Umbilical cord (tissue), 2 donors: ENCODE measurements at places on chromosomes 3 and 15. TPM values are rescaled to one million over a fixed set of nuclear protein-coding genes. Genes with fewer than 3 reads are reported as not detected.

- no peak for DNase-seq
Measured at GRCh38 chr3:21508246-21508645, 242.8 kb downstream of the ZNF385D start.

- peak; percentile 4 for DNase-seq
Measured at GRCh38 chr3:138593488-138594149, 441 bp downstream of the CEP70 start.

DNA sequence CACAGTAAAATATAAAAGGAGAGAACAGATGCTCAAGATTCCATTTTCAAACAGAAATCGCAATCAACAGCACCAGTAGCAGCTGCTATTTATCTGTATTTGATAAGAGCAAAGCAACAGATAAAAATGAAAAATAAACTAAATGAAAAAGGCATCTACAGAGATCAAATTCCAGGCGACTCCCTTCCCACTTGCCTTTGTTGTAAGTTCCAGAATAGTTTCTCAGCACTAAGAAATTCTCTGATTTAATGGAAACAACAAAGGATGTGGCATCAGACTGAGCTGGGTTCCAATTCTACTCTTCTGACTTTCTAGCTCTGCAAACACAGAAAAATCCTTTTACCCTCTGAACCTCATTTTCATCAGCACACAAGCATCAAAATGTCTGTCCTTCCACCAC is 110.8 kb upstream of the MME start:
- peak; percentile 53 for DNase-seq

DNA sequence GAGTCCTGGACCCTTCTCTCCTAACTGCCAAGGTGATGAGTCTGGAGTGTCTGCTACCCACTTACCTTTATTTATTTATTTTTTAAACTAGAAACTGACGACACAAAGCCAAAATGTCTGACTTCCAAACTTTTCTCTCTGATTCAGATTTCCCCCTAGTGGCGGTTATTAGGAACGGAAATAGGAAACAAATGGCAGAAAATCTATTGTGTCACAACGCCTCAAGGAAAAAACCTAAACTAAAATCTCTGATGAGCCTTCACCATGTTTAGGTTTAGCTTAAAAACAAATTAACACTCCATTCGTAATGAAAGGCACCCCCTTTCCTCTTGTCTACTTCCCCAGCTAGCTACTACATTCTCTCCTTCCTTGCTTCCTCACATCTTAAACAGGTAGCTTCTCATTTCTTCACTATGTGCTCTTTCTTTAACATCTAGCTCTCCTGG is 94.0 kb upstream of the MEX3B start:
- DNase-seq = peak; percentile 68

DNA sequence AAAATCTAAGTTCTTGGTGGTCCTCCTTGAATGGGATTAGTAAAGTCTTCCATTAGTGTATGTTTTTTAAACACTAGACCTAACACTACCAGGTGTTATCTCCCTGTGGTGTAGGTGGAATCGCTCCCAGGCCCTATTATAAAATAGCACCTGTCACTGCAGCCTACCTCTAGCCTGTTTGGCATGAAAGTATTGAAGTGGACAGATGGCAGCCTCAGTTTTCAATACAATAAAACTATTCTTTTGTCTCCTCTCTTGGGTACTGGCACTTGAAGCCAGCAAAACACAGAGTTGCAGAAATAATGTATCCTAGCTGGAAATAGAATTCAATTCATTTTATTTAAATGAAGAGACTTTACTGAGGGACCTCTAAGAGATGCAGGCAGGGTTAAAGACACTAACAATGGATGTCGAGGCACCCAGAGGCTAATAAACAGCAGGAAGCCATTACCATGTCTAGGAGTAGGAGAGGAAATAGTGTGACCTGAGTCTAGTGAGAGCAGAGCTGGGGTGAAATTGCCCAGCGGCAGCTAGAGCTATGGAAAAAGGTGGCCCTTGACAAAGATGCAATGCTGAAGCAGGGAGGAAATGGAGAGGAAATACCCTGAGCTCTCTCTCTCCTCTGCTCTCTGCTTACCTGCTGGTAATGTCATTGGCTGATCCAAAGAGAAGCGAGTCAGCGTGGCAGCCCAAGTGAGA is 49.1 kb upstream of the TMEM158 start:
- DNase-seq = no peak

GRCh38 chr3:111031538-111031937 is 40.1 kb upstream of the NECTIN3 start:
- no peak for DNase-seq

DNA sequence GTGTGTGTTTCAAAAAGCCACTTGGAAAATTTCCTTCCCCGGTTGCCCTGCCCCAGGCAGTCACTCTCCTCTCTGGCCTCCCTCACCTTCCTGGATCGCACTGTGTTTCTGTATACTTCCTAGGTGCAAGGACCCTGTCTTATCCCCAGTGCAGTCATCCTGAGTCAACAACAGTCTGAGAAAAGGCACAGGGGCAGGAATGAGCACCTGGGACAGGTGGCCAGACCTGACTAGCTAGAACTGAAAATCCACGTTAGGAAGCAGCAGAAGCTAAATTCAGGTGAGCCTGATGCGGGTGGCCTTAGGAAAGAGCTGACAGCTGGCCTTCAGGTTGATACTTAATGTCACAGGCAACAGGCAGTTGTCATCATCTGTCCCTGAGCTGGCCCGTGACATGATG is 62.9 kb upstream of the VGLL4 start:
- no peak for DNase-seq

DNA sequence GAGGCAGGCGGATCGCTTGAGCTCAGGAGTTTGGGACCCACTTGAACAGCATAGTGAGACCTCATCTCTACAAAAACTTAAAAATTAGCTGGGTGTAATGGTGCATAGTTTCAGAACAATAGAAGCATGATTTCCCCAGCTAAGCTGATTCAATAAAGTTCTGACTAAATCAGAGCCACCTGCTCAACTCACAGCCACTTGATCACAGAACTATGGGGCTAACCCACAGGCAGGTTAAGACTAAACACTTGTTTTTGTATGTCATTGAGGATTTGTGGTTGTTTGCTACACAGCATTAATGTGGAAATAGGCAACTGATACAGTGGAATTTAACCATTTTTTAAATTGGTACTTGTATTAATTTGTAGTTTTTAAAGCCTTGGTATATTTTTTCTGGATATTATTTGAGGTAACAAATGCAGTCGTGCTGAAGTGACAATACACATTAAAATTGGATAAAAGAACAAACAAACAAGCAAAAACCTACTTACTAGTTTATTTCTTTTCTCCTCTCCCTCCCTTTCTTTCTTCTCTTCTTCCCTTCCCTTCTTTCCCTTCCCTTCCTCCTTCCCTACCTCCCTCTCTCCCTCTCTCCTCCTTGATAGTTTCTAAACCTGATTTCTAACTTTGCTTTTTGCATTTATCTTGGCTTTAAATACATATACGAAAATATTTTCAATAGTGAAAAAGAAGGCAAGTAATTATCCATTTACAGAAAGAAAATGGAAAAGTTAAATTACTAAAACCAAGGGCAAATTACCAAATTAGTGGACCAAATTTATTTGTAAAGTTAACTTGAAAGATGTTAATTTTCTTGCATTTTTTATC is 32.1 kb downstream of the OXSM start:
- DNase-seq = no peak

- no peak for DNase-seq
Measured at GRCh38 chr15:39609166-39609916, 28.5 kb downstream of the THBS1 start.

DNA sequence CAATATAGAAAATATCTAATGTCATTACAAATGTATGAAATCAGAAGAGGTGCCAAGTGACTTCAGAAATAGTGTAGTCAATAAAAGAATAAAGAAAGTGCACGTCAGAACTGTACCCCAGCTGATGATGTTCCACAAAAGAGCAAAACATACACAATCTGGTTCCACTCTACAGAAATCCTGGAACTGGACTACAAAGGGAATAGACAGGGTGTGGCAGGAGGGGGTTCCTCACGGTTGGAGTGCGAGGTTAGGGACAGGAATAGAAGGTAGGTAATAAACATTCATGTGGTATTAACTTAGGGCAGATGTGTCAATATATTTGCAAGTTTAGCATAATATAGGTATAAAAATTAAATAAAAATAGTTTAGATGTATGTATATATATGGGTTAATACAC is 103.3 kb upstream of the GOLGA6L6 start:
- DNase-seq = no peak

DNA sequence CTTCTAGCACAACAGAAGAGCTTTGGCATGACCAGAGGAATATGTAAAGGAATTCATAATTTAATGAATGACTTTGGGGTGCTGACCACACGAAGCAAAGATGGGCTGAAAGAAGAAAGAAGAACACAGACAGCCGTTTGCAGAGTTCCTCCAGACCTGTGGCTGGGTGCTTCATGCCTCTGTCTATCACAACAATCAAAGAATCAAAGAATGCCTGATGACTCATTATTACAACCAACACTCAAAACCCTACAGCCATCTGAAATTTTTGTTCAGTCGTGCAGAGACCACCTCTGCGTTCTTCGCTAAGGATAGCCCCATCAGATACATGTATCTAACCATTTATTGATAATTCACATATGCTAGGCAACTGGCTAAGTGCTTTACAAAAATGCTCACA is 129.0 kb upstream of the PRICKLE2 start:
- no peak for DNase-seq

- DNase-seq = peak; percentile 13
Measured at GRCh38 chr3:116930786-116931185, 221.2 kb downstream of the TUSC7 start.

DNA sequence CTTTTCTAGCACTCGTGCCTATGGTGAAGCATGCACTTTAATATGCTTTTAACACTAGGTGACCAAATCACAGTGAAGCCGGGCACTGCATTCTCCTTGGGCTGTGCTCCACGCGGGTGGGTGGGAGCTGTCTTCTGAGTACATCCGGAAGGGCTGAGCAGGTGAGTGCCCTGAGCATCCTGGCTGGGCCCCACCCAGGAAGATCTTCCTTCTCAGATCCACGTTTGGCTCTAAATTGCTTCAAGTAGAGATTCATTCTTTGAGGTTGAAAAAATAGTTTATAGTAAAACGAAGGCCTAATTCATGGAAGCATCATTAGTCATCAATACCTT is 73.9 kb upstream of the BLM start:
- DNase-seq = no peak

DNA sequence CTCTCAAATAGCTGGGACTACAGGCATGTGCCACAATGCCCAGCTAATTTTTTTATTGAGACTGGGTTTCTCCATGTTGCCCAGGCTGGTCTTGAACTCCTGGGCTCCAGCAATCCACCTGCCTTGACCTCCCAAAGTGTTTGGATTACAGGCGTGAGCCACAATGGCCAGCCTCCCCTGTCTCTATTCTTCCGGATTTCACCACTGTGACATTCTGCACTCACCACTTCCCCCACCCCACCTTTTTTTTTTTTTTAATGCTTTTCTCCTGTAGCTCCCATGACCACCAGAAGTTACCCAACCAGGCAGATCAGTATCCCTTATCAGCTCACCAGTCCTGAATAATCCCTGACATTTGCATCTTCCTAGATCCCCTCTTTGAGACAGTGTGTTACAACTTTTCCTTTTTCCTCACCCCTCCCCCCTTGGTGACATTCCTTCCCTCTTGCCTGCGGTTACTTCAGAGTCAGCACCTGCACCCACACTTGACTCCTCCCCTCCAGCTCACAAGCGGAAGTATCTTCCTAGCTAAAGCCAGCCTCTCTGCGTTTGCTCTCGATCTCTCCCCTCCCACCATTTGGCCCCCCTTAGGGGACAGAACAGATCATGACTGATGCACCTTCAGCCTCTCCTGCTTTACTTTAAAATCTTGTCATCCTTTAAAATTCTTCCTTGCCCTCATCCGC is 13.5 kb upstream of the ZNF592 start:
- peak; percentile 67 for DNase-seq

DNA sequence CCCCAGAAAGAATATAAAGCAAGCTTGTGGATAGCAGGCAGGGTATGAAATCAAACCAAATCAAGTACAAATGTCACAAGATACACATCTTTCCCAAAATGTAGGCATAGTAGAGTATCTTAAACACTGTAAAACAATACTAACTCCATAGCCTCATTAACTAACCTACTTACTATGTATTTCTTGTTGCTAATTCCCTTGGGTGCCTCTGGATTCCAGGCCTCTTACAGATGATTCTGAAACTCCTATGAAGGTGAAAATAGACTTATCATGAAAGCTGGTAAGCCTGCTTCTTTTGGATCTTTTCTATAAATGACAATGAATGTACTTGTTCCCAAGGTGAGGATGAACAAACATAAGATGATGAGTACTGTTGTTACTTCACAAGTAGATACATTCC is 93.8 kb downstream of the FRMD5 start:
- DNase-seq = no peak

DNA sequence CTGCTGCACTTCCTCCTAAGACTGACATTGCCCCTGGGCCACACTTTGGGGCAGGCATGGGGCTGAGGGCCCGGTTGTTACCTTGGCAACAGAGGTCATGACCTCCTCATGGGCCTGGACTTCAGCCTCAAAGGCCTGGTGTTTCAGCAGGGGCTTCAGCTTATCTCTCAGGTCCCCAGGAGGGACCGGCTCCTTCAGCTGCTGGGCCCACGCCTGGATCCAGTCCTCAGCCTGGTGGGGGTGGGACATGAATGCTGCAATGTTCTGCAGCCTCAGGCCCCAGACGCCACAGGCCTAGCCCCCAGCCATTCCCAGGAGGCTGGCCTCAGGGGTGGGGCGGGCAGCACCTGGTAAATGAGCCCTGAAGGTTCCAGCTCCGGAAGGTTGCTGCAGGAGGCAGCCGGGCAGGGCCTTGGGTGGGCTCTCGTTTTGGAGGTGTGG is 27.6 kb downstream of the SPTBN5 start:
- no peak for DNase-seq

DNA sequence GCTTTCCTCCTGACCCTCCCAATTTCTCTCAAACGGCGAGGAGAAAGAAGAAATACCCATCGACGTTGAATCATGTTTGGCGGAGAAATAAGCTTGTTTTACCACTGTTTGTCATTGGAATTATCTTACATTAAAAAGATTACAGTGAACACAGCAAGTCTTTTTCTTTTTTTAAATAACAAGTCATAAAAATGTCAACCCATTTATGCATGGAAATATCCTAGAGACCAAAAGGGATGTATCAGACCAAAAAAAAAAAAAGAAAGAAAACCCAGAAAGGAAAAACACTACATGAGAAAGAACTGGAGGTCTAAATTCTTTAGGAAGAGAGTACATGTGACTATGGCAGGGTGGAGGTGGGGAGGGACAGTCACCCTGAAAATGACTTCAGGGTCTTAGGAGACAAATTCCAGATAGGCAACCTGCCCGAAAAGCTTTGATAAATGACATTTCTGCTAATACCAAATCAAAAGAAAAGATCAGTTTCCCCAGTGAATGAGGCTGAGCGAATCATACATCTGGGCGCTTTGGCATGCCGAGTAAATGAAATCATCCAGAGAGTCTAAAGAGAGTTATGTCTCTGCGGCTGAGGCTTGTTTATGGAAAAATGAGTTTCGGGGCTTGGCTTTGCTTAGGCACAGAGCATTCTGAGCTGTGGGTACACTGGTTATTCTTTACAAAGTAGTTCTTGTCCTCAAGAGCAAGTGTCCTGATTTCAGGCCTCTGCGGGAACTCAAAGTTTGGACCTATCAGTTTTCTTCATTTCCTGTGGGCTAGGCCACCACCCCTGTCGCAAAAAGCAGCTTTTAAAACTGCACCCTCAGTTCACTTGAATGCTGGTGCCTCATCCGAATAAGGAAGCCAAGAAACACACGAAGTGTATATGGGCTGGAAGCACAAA is 110.1 kb upstream of the TGFBR2 start:
- DNase-seq = peak; percentile 96

Gene GYG1
- total RNA-seq = 40.2 TPM

Gene FGF7
- 32.7 TPM for total RNA-seq

Gene STRIT1
- total RNA-seq = not detected

Gene MAPKBP1
- 22.4 TPM for total RNA-seq

Gene CACNA2D2
- total RNA-seq = 0.24 TPM

Gene DISP2
- total RNA-seq = 1.2 TPM

Gene METTL6
- total RNA-seq = 40.9 TPM

Gene FBLN2
- 309 TPM for total RNA-seq

Gene TGM5
- 13.7 TPM for total RNA-seq

Gene PLSCR4
- total RNA-seq = 77.8 TPM
